CD4-positive, alpha-beta T cell treated with Interleukin-6 for 4 hours (primary cell): ENCODE measurements at places on chromosomes 13 and 19.

- DNase-seq = no peak
Measured at GRCh38 chr19:43638995-43639518, 593 bp downstream of the CADM4 start.

- DNase-seq = peak; percentile 78
Measured at GRCh38 chr19:39110263-39110967, 15.2 kb upstream of the PAK4 start.

- DNase-seq = no peak
Measured at GRCh38 chr19:29264897-29265296, 51.9 kb upstream of the UQCRFS1 start.

- DNase-seq = no peak
Measured at GRCh38 chr13:79806821-79807220, 325.9 kb downstream of the NDFIP2 start.

GRCh38 chr13:102311901-102312300 lies 89.9 kb downstream of the FGF14 start:
- DNase-seq = no peak

GRCh38 chr13:110438211-110438610 lies 123.3 kb downstream of the RAB20 start:
- DNase-seq = no peak

DNA sequence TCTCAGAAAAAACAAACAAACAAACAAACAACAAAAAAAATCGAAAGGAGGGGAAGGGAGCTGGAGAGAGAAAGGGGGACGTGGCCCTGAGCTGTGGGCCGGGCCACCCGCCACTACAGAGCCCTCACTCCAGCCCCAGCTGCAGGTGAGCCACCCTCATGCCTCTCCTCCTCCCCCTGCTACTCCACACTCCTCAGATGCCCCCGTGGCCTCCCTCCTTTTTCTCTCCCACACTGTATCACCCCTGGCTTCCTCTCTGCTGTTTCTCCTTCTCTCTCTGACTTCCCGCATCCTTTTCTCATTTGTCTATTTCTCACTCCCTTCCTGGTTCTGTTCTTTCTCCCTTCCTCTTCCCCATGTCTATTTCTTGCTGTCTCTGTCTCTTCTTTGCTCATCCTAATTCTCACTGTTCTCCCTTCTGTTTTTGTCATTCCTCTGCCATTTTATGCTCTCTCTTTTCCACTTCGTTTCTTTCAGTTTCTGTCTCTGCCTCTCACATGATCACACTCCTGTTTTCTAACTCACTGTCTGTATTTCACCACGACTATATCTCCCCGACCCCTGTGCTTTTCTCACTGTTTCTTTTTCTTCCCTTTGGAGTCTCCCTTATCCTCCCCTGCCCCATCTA lies 2.7 kb downstream of the KLK2 start:
- no peak for DNase-seq

- no peak for DNase-seq
Measured at GRCh38 chr13:71634182-71634581, 232.8 kb downstream of the DACH1 start.

DNA sequence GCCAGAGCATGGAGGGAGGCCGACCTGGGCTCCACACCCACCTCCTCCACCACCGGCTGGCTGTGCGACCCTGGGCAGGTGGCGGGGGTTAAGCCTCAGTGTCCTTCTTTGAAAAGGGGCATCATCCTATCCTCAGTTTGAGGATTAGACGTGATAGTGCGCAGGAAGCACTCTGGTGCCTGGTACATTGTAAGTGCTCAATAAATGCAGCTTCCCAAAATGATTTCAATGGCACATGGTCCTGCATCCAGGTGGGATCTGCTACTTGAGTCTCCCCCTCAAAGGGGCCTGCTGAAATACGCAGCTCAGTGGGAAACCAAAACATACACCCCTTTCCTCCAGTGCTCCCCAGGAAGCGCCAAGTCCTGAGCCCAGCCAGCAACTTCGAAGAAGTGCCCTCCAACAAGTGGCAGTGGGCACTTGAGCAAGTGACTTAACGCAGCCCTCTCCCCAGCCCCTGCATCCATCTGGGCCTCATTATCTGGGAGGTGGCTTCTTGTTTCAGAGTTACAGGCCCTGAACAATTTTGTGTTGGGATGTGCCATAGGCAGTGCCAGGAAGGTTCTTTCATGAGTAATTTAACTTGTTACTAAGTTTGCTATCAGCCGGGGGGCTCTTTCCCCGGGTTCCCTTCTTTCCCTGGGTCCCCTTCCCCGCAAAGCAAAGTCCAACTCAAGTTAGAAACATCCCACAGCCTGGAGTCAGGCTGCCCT lies 17.9 kb downstream of the ACTN4 start:
- DNase-seq = no peak

GRCh38 chr13:73656863-73657262 lies 477.3 kb downstream of the KLF12 start:
- no peak for DNase-seq

DNA sequence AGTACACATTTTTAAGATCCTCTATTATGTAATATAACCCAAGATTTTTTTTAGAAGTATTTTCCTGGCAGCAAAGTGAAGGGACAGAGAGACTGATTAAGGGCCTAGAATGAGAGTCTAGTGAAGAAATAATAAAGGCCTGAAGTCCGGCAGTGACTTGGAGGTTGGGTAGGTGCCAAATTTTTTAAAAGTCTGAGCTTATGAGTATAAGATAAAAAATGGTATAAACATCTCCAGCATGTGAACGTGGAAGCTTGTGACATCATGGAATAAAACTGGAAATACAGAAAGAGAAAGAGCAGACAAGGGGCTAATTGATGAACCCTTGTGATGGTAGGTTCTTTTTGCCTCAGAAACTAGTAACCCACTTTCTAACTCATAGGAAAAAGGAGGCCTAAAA lies 174.6 kb downstream of the SUCLA2 start:
- no peak for DNase-seq

GRCh38 chr13:103410002-103410401 lies 343.8 kb upstream of the SLC10A2 start:
- no peak for DNase-seq

- DNase-seq = peak; percentile 2
Measured at GRCh38 chr19:52992109-52993004, 21.4 kb upstream of the ERVV-1 start.

GRCh38 chr19:29532097-29532496 lies 6.3 kb downstream of the VSTM2B start:
- no peak for DNase-seq

DNA sequence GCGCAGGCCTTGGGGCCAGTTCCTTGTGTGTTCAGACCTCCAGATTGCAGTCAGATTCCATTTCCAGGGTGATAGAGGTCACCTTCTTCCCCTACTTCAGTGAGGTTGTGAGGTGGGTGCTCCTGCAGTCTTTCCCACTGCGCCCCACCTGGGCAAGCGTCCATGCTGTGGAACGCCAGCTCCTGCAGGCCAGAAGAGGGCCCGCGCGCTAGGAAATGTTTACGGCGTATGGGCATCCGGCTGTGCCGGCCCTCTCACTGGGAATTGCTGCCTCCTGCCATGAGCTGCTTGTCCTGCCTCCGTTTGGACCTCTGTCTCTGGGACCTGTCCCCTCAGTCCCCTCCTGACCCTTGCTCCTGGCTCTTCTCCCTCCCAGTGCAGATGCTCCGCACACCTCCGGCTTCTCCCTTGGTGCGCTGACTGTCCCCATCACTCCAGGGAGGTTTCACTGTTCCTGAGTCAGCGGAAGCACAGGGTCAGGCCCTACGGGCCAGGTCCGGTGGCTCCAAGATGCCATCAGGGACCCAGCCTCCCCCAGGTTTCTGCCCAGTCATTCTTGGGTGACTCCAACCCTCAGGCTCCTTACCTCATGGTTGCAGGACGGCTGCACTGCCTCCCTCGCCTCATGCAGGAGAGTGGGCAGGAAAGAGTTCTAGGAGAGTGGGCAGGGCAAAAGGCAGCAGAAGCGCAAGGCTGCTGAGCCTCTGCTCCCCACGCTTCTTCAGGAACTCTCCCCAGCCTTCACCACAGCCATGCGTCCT lies 56.6 kb downstream of the SMARCA4 start:
- no peak for DNase-seq

- DNase-seq = peak; percentile 96
Measured at GRCh38 chr19:39397360-39398296, 6.5 kb downstream of the MED29 start.

GRCh38 chr19:14603990-14604387 lies 21.1 kb downstream of the CLEC17A start:
- no peak for DNase-seq

DNA sequence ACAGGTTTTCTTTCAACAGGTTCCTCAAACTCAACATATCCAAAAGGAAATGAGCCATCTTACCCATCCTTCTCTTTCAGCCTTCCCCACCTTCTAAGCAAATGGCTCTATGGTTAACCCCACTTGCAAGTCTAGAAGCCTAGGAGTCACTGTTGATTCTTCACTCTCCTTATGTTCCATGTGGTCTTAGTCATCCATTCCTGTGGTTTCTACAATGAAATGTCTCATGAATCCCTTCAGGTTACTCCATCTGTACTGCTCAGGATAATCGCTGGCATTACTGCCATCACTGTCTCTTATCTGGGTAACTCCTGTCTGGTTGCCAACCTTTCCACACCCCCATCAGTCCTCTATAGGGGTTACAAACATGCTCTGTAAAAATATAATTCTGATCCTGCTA lies 381.3 kb downstream of the ENOX1 start:
- no peak for DNase-seq

DNA sequence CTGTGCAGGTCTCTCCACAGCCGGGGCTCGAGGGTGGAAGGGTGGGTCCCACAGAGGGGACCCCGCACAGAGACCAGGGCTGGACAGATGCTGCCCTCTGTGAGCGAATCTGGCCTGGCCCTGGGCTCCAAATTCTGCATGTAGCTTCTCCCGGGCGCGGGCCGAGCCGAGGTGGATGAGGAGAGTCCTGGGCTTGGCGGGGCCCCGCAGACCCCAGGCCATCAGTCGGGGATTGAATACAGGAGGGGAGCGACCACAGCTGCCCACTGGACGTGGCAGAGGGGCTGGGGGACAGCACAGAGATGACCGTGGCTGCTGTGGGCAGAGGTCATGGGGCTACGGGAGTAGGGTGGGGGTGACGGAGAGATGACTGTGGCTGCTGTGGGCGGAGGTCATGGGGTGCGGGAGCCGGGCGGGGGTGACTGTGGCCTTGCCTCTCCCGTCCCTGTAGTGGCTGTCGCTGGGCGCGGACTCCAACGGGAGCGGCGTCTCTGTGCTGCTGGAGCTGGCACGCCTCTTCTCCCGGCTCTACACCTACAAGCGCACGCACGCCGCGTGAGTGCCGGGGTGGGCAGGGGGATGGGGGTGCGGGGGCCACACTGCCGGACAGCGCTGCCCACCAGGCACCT lies 15.5 kb downstream of the NCLN start:
- DNase-seq = no peak

- no peak for DNase-seq
Measured at GRCh38 chr19:39342647-39343305, 555 bp downstream of the SAMD4B start.

DNA sequence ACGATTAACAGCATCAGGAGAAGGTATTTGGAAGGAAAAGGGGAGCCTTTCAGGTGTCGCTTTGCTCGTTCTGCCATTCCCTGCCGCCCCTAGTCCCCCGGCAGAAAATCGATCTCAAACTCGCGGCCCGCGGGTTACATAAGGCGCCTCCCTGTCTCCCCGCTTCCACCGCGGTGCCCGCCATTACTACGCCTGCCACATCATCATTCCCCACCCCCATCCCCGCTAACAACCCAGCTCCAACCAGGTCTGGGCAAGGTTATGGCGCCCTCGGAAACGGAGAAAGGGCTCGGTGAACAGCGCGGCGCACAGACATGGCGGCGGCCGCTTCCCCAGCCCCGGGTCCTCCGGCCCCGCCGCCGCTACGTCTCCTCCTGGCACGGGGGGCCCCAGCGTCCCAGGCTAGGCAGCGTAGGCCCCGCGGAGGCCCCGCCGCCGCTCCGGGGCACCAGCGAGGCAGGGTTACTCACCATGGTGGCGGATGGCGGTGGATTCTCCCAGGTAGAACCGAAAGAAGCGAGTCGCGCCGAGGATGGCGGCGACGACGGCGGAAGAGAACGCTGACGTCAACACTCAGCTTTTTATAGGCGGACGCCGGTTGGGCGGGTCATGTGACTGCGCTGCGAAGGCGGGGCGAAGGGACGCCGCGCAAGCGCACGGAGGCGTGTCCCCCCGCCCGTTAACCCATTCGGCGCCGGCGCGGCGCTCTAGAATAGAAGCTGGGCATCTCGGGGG lies at the start of gene EEF2:
TSS of gene EEF2 (minus strand) at position 556 of the 735 bp plus-strand sequence. CDS start at position 473, 83 bp downstream.
- DNase-seq = peak; percentile 92

DNA sequence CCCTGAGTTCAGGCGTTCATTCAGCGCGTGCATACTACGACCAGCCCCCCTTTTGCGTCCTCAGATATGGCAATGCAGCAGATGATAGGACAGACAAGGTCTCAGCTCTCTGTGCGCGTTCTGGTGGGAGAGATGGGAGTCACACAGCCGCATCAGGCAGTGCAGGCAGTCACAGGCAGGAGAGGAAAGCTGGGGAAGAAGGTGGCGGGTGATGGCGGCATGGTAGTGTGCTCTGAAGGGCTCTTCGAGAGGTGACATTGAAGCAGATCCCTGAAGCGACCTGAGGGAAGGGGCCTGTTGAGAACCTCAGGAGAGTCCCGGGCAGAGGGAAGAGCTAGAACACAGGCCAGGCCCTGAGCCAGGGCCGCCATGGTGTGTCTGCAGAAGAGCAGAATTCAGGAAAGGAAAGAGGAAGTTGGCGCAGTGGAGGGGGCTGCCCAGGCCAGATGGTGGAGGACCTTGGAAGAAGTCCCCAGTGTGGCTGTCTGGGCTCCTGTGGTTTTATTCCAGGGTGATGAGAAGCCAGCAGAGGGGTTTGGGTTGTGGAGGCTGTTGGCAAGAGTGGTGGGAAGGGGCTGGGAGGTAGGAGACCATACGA lies 3.5 kb downstream of the USF2 start:
- DNase-seq = no peak

DNA sequence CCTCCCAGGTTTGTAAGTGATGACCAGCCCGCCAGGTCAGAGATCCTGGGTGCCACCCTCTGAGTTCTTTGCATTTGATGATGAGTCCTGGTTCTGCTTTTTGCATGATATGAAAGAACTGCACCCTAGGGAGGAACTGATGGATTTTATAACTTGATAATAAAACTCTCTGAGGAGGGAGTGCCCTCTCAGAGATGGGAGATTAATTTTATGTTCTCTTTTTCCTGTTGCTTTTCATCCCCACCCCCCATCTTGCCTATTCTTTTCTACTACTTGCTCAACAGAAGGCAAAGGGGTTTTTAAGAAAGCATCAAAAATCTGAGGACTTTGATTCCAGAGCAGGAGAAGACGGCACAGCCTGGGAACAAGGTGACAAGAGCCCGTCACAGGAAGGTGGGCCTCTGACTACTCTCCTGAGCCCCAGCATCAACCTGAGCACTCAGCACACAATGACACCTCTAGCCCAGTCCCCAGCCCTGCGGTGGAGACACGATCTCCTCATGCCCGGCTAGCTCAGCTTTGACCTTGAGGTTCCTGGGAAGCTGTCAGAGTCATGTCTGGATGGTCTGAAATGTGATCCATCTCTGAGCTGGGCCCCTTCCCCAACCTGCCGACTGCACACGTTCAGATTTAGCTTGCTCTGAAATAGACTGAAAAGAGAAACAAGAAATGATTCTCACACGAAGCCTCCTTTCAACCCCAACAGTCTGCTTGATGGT lies 69.1 kb downstream of the SIAH3 start:
- DNase-seq = no peak
